Cardiac ventricle fibroblast (primary cell): ENCODE measurements at places on chromosomes 5 and 9. TPM values are rescaled to one million over a fixed set of nuclear protein-coding genes. Genes with fewer than 3 reads are reported as not detected.

The DRD1 gene
- not detected in 2 replicates for total RNA-seq

The HNRNPAB gene
- 86.6 and 98.2 TPM in 2 replicates for total RNA-seq

The MEGF10 gene
- 0.05 and 0.69 TPM in 2 replicates for total RNA-seq

The GFI1B gene
- not detected in 2 replicates for total RNA-seq

The ANKRD20A1 gene
- not detected in 2 replicates for total RNA-seq

The SLC36A3 gene
- total RNA-seq, result not detected in 2 replicates

The IFNA2 gene
- total RNA-seq, result not detected in 2 replicates

The RNF183 gene
- not detected in 2 replicates for total RNA-seq

The ESM1 gene
- 0.25 and 1.1 TPM in 2 replicates for total RNA-seq

The PSMB7 gene
- total RNA-seq, result 103 and 180 TPM in 2 replicates

The CACNA1B gene
- under 0.01 TPM in 1 of 2 replicates, not detected in the other for total RNA-seq

The POU5F2 gene
- total RNA-seq, result 0.34 and 0.75 TPM in 2 replicates

The DHX29 gene
- 23.1 and 26.9 TPM in 2 replicates for total RNA-seq

The ANKDD1B gene
- total RNA-seq, result 0.15 and 0.31 TPM in 2 replicates

The TOR4A gene
- 4.0 and 5.3 TPM in 2 replicates for total RNA-seq

The GRIA1 gene
- total RNA-seq, result not detected in 2 replicates

The IGIP gene
- 6.1 and 6.6 TPM in 2 replicates for total RNA-seq

The PCDHAC2 gene
- total RNA-seq, result 0.12 and 0.15 TPM in 2 replicates

The CCDC112 gene
- 3.2 and 4.7 TPM in 2 replicates for total RNA-seq

The ZFAND5 gene
- total RNA-seq, result 94.1 and 107 TPM in 2 replicates

The IPO11 gene
- total RNA-seq, result 9.4 and 13.2 TPM in 2 replicates

The UGT3A1 gene
- total RNA-seq, result not detected in 2 replicates

The ANKRD55 gene
- total RNA-seq, result 0.15 TPM in 1 of 2 replicates, not detected in the other

The CNTNAP3 gene
- 0.05 and 0.19 TPM in 2 replicates for total RNA-seq

The SLIT3 gene
- 157 and 180 TPM in 2 replicates for total RNA-seq

The SPATA31C1 gene
- not detected in 2 replicates for total RNA-seq

The ATP6V1G1 gene
- 104 and 118 TPM in 2 replicates for total RNA-seq

The TOR1A gene
- 27.5 and 32.2 TPM in 2 replicates for total RNA-seq

The OR13J1 gene
- total RNA-seq, result not detected in 2 replicates

The PCDHGA7 gene
- 9.9 and 10.7 TPM in 2 replicates for total RNA-seq

The SLC12A7 gene
- 13.8 and 15.0 TPM in 2 replicates for total RNA-seq

The TMEM215 gene
- not detected in 2 replicates for total RNA-seq

The OR13C2 gene
- total RNA-seq, result not detected in 2 replicates

The ECSCR gene
- 2.1 and 5.1 TPM in 2 replicates for total RNA-seq

The PCDHB1 gene
- not detected in 2 replicates for total RNA-seq

The ASB6 gene
- total RNA-seq, result 10.4 and 11.4 TPM in 2 replicates

The ZNF454 gene
- 2.0 and 4.4 TPM in 2 replicates for total RNA-seq

The OTULIN gene
- total RNA-seq, result 21.1 and 30.9 TPM in 2 replicates

The SLC6A3 gene
- 0.05 TPM in 1 of 2 replicates, not detected in the other for total RNA-seq

The MAMDC2 gene
- 0.81 and 2.0 TPM in 2 replicates for total RNA-seq

The CDKN2B gene
- total RNA-seq, result 16.2 and 20.4 TPM in 2 replicates

The SPINK7 gene
- total RNA-seq, result not detected in 2 replicates

The CORO2A gene
- total RNA-seq, result 0.19 and 0.44 TPM in 2 replicates

The GPR21 gene
- total RNA-seq, result 0.19 and 0.29 TPM in 2 replicates

The FCN2 gene
- total RNA-seq, result not detected in 2 replicates

The RETREG1 gene
- 0.05 and 0.44 TPM in 2 replicates for total RNA-seq

The GADD45G gene
- 0.64 and 1.6 TPM in 2 replicates for total RNA-seq

The CNTFR gene
- total RNA-seq, result 0.39 and 0.56 TPM in 2 replicates

The FAM221B gene
- total RNA-seq, result not detected in 2 replicates

The CAMK4 gene
- total RNA-seq, result 0.44 and 0.94 TPM in 2 replicates

The HK3 gene
- not detected in 2 replicates for total RNA-seq

The IL33 gene
- total RNA-seq, result 127 and 138 TPM in 2 replicates

The CYLC2 gene
- not detected in 2 replicates for total RNA-seq

The C9orf153 gene
- total RNA-seq, result 0.39 TPM in 1 of 2 replicates, not detected in the other

The PRDM9 gene
- total RNA-seq, result not detected in 2 replicates

The GRXCR2 gene
- not detected in 2 replicates for total RNA-seq

The DDX4 gene
- total RNA-seq, result not detected in 2 replicates

The PCDHA8 gene
- 0.06 TPM in 1 of 2 replicates, not detected in the other for total RNA-seq
